H54 (cell line): ENCODE measurements at places on chromosomes 7 and 10.

DNA sequence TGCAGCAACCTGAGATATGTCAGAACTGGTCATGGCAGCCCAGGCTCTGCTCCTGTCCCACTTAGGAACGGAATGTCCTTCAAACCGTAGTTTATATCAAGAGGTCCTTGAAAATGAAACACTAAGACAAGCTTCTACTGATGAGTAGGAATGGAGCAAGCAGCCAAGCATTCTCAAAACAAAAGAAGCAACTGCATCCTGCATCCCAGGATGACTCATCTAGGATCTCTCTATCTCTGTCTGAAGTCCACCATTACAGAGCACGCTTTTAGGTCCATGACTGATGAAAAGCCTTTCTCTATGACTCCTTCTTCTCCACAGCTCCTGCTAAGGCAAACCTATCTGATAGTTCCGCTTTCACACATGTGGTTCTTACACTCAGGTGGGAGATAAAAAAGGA, 16.3 kb downstream of the MBL2 start:
- no peak for DNase-seq

GRCh38 chr10:113115556-113115955, 165.5 kb downstream of the TCF7L2 start:
- DNase-seq, result no peak

GRCh38 chr7:113285411-113285810, 167.1 kb upstream of the SMIM30 start:
- DNase-seq, result no peak

DNA sequence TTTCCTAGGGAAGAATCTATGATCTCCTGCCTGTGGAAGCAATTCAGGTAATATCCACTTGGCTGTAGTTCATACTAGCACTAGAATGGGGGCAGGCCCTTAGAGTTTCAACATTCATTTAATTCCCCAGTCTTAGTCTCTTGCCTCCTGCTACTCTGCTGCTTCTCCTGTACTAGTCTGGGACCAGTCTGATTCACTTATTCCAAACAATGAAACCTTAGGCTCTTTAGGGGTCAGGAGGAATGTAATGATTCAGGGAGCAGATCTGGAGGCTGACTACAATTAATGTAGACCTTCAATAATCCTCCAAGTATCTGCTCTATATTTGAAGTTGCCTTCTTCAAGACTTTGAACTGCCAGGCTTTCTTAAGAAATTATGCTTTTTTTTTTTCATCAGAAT, 101.8 kb downstream of the GNAT3 start:
- DNase-seq, result no peak

DNA sequence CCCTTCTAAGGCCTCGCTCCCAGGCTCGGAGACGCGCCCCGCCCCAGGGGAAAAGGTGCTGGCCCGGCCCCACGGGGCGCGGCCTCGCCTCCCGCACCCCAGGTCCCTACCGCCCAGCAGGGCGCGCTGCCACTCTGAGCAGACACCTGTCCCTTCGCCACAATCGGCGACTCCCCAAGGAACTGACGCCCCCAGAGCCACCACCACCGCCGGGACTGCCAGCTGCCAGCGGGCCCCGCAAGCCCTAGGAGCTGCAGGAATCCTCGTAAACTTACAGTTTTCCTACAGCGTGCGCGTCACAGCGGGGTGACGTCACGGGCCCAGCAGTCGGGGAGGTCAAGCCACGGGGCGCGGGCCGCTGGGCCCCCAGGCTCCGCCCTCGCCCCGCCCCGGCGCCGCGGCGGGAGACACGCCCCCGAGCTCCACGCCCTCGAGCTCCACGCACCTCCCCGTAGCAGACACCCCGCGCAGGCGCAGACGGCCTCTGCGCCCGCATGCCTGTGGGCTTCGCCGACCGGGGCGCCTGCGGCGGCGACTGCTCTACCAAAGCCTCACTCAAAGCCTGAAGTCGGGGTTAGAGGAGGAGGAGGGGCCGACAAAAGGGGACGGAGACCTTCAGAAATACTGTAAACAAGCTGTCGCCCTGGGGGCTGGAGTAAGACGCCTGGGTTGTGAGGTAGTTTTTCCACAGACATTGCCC, at the start of gene ZNF438:
Gene ZNF438, minus strand, starts transcription at position 308 of the 700 bp plus-strand sequence. CDS start 154,831 bp downstream, outside the sequence.
- DNase-seq, result peak; percentile 85

DNA sequence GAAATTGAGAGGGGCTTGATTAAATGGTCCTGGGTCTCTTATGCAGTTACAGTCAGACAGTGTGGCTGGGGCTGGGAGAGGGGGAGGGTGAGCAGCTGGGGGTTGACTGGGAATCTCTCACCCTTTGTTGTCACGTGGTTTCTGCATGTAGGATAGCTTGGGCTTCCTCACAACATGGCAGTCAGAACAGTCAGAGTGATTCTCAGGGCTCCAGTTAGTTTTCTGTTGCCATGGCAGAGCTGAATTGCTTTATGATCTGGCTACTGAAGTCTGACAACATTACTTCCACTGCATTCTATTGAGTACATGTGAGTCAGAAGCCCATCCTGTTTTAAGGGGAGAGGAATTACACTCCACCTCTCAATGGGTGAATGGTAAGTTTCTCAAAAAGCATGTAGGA, 102.7 kb downstream of the WDR11 start:
- no peak for DNase-seq

DNA sequence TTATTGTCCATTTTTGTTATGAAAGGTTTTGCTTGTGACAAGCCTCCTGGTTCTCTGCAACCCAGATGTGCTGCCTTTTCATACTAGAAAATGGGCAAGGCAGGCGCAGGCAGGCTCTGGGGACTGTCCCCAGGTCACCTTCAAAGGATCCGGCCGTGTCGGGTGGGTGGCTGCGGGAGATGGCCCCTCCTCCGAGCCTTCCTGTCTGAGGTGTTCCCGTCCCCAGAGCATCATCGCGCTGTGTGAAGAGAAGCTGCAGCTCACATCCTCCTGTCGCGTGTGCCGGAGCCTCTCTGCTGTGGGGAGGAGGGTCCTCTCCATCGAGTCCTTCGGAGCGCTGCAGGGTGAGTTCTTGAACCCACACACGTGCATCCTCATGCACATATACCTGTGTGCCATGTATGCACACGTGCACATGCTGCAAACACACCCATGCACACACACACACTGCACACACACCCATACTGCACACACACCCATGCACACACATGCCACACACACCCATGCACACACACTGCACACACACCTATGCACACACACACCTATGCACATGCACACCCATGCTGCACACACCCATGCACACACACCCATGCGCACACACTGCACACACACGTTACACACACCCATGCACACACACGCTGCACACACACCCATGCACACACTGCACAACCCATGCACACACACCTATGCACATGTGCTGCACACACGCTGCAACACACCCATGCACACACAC, 23.8 kb downstream of the KNDC1 start:
- no peak for DNase-seq

DNA sequence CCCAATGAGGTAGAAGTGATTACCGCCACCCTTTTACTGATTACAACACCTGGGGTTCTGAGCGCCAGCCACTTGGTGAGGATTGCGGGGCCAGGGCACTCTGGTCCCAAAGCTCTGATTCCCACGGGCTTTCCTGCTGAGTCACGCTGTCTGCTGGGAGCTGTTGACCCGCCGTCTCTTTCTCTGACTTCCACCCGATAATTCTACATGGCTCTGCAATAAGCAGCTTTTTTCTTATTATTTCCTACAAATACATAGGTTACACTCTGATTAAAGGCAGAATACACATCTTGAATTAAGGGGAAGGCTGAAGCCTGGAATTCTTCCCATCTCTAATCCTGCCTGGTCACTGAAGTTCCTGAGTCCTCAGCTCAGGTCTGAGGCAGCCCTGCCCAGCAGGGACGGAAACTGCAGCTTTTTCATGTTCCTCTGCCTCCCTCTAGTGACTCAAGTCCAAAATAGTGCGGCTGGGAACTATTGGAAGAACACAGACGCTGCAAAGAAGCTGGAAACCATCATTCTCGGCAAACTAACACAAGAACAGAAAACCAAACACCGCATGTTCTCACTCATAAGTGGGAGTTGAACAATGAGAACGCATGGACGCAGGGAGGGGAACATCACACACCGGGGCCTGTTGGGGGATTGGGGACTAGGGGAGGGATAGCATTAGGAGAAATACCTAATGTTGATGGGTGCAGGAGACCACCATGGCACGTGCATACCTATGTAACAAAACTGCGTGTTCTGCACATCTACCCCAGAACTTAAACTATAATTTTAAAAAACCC, 178.3 kb downstream of the PRKCQ start:
- peak; percentile 58 for DNase-seq

DNA sequence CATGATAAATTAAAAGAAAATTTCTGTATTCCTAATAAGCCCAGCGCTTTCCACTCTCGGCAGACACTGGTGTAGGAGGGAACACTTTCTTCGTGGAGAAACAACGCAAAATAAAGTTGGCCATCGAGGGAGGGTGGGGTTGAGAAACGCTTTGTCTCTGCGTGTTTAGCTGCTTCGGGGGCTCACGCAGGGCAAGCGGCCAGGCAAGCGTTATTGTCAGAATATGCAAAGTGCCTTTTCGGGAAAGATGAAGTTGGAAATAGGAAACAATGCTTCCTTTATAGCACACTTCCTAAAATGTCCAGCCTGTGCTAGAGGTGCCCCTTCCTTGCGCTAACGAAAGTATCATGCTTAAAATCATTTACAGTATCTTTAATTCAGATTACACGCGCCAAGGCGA, 1.9 kb upstream of the EBF3 start:
- no peak for DNase-seq

DNA sequence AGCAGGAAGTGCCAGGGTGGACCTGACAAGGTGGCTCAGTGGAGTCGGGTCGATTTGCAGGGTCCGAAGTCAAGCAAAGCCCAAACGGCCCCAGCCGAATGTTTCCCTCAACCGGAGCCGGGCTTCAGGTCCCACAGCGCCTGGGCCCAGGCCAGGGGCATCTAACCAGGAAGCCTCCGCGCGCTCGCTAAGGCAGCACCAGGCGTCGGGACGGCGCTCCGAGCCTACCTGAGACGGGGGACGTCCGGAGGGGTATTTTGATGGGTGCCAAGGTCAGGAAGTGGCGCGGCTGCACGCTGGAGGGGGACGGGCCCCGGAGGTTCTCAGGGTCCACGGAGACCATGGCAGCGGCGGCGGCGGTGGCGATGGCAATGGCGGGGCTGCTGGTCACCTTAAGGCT, 51.5 kb downstream of the TCERG1L start:
- DNase-seq, result no peak

DNA sequence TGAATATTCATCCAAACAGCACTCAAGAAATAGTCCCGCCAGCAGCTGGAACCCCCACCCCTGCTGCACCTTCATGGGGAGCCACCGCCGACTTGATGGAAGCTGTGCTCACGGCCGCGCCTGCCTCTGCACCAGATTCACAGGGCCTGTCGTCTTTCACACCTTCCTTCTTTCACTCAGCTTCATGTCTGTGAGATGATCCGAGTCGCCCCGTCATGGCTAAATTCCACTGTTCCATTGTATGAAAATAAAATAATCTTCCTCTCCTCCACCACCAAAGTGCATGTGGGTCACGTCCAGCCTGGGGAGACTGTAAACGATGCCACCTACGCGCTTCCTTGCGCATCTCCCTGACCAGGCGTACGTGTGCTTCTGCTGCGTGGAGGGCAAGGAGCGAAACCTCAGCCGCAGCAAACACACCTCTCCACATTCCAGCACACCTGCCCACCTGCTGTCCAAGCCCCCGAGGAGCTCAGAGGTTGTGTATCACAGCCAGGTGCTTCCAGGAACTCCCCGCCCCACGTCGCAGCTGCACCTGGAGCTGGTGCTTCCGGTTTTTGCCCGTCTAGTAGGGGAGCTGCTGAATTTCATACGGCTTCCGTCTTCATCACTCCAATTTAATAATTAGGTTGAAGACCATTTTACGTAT, 137.0 kb downstream of the PTPRN2 start:
- DNase-seq, result no peak

DNA sequence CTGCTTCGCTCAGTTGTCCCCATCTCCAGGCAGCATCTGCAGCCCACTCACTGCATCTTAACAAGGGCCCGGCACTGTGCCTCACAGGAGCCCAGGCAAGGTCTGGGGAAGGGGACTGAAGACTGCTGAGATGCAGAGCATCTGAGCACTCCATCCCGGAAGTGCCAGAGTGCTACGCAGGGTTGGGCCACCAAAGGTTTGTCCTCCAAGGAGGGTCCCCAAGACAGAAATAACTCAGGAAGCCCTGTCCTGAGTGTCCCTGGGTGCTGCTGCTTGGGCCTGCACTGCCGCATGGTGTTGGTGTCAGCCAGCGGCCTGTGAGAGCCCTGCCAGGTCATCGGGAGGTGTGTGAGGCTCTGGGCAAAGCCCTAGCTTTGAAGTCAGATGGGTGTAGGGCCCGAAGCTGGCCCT, 288.2 kb upstream of the ZMIZ1 start:
- DNase-seq, result no peak

- no peak for DNase-seq
Observed at GRCh38 chr7:51286401-51286800, 30.2 kb downstream of the COBL start.

- no peak for DNase-seq
Observed at GRCh38 chr10:128373071-128373749, 247.0 kb upstream of the MKI67 start.

DNA sequence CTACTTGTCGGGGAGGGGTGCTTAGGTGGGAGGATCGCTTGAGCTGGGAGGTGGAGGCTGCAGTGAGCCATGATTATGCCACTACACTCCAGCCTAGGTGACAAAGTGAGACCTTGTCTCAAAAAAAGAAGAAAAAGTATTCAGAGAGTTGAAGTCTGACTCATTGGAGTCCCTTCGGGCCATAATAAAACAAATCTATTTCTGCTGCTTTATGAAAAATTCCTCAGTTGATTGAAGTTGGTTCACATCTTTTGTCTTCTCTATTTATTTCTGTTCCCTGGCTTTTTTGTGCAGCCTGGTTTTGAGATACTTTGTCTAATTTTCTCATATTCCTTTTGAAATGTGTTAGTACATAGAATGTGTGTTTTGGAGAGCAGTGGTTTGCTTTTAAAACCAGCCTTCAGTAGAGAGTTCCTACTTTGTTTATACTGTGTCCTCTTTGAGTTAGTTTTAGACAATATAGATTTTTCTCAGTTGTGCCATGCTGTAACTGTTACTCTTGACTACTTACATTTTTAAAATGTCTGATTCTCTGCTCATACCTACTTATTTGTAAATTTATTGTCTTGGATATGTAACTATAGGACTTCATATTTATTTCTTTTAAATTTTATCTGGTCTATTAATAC, 36.7 kb downstream of the LUC7L2 start:
- no peak for DNase-seq

DNA sequence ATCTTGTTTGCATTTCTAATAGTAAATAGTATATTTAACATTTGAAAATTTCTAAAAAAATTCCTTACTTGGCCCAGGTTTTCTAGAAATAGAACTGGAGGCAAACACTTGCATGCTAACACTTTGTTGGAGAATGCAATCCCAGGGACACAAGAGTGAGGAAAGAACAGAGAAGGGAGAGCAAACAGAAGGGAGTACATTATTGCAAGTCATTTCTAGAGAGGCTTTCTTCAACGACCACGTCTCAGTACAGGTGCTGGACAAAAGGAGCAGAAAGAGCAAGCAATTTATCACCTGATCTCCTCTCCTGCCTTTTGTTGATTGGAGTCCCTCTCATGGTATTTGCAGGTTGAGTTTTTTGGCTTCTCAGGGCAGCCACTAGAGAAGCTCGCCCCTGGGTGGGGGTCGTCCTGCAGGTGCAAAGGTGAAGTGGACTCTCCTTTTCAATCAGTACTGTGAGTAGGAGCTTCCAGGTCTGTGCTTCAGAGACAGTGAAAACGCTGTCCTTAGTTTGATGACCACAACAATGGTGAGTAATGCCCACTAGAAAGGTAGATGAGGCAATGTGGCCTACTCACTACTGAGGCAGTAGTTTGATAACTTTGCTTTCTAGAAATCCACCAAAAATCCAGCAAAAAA, 5.2 kb downstream of the CPED1 start:
- no peak for DNase-seq

GRCh38 chr7:29599026-29599425, 35.4 kb downstream of the PRR15 start:
- no peak for DNase-seq
